ENCODE measurements at places on chromosomes 3 and 15. TPM values are rescaled to one million over a fixed set of nuclear protein-coding genes. Genes with fewer than 3 reads are reported as not detected.

- DNase-seq: no peak
These were observed 146.6 kb upstream of the TPM1 start for GRCh38 chr15:62895905-62896316.

DNA sequence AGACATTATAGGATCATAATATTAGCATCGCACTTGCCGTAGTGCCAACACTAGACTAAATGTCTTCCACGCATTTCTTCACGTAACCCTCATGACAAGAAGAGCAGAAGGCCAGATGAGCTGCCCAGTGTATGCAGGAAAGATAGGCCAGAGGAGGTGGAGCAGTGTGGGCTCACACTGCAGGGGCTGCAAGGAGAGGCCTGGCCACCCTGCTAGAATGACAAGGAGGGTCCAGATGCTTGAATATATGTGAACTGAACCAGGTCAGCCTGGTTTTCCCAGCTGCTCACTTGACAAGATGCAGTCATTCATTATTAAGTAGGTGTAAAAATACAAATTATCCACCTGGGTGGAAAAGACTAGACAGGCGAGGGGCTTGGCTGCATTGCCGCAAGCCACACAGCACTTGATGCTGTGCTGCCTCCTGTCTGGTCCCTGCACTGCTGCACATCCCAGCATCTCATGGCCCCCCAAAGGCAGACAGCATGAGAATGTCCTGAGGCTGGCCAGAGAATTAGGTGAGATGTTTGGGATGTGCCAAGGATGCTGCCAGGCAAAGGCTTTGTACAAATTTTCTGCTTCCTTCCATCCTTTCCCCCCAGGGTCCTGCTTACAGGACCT, 115.2 kb downstream of the NTRK3 start:
- no peak for DNase-seq

DNA sequence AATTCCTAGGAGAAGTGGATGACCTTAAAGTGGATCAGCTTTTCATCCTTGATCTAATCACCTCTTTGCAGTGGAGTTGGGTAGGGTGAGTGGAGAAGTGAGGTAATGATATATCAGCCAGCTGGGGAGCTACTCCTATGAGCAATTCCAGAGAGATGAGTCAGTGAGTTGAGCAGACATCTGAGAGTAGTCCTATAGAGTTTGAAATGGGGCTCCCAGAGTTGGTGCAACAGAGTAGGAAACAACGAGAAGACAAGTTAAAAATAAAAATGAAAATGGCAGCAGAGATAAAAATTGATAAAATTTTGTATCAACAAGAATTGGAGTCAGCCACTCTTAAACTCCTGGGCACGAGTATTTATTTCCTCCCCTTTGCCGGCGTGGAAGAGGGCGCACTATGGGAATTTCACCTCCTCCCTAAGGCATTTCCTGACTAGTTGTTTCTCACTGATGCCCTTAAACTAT, 150.8 kb upstream of the DPH6 start:
- no peak for DNase-seq

DNA sequence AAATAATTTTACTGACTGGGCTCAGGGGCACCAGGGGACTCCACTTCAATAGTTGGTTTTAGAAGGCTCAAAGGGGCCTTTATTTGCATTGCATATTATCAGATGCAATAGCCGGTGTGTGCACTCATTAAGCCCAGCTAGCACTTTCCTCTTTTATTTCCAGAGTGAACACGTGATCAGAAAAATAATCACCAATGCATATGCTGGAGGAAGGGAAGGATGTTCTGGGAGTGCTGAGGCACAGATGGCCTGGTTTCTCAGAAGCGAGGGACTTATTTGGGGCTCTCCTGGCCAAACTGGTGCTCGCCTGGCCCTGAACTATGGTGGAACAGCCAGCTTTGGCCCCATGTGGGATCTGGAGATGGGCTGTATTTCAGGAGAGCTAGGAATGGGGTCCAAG, 60.4 kb upstream of the SEC13 start:
- DNase-seq: no peak

GRCh38 chr3:71585131-71585530, 1.6 kb upstream of the FOXP1 start:
- DNase-seq: peak; percentile 31

GRCh38 chr3:106097817-106098435, 229.1 kb upstream of the CBLB start:
- DNase-seq: no peak

- no peak for DNase-seq
These were observed 76.4 kb downstream of the DAPK2 start for GRCh38 chr15:63969652-63970421.

- DNase-seq: no peak
These were observed 31.9 kb upstream of the RTP4 start for GRCh38 chr3:187336322-187336721.

DNA sequence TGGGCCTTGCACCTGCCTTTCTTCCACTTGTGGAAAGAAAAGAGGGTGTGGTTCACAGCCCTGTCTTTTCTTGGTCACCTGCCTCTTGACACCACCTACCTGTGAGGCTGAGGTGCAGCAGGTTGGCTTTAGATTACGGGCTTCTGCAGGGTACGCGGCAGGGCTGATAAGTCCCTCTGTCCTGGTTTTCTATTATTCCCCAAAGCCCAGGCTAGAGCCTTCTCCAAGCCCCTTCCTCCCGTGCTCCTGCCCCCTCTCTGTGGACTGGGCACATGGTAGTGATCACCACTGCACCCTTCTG, 44.8 kb upstream of the HACD2 start:
- no peak for DNase-seq

- DNase-seq: no peak
These were observed 97.8 kb downstream of the SST start for GRCh38 chr3:187572441-187572840.

DNA sequence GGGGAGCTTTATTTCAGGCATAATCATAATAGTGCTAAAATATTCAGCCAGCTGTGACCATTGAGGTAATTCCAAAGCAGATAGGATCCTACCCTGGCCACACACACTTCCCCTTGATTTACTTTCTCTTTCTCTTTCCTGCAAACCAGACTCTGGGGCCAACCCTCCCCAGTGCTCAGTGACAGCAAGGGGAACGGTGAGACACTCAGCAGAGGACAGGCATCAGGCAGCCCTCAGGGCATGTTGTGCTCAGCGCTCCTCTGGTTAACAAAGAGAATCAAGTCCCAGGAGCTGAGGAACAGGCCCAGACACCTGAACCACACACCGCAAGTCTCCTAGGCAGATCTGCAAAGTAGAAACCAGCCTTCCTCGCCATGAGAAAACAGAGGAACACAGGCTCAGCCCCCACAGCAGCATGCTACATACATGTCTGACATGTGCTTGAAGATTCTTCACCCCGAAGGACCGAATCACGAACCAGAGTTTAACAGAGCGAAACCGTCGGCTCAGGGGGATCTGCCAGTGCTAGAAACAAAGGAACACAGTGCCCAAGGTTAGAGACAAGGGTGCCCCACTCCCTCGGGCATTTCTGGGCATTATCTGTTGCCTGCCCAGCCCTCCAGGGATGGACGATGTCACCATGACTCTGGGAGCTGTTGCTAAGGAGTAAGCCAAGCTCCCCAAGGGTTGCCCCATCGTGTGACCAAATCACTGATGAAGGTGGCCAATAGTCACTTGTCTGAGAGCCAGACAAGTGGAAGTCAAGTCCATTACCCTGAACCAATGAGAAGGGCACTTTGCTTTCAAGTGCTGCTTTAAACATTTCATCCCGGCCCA, 17.5 kb downstream of the HDC start:
- DNase-seq: peak; percentile 73

DNA sequence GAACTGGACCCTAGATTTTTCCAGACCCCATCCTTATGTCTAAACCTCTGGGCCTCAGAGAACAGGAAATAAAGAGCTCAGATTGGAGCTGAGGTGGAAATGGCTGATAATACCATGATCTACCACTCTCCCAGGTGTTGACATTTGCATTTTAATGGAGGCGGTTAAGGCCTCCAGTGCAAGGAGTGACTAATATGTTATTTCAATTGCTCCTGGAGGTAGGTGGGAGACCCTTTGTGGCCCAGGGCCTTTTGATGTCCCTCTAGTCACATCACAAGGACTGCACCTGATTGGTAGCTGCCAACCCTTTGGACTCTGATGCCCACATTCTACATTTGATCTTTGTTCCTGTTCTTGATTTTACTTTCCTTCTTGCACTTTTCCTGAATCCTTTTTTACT, 9.0 kb upstream of the ADCY5 start:
- no peak for DNase-seq

GRCh38 chr15:68594533-68595259, 15.9 kb downstream of the CORO2B start:
- no peak for DNase-seq

GRCh38 chr15:39110336-39110735, 470.5 kb upstream of the THBS1 start:
- DNase-seq: no peak

- DNase-seq: no peak
These were observed 8.7 kb downstream of the PLS1 start for GRCh38 chr3:142604940-142605339.

GRCh38 chr3:20668411-20668810, 482.4 kb upstream of the SGO1 start:
- no peak for DNase-seq

- no peak for DNase-seq
These were observed 397.1 kb upstream of the CFAP20DC start for GRCh38 chr3:59446775-59447465.

GRCh38 chr3:118977118-118977517, 57.5 kb downstream of the IGSF11 start:
- no peak for DNase-seq

DNA sequence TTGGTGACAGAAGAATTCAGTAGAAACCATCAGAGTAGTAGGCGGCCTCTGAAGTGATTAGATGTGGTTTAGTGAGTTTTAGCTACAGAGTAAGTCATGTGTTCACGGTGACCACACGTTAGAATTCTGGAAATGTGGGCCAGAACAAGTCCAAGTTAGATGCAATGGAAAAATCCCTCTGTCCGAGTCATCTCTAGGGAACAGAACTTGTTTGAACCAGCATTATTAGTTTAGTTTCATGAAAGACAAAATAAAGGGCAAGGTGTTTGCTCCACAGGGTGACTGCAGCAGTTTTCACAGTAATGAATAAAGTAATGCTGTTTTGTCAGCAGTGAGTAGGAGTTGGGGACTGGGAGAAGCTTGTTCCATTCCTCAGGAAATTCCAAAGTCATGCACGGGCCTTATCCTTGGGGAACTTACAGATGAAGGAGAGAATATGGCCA, 100.2 kb downstream of the CGNL1 start:
- DNase-seq: no peak

GRCh38 chr3:179005213-179005612, 66.4 kb downstream of the ZMAT3 start:
- DNase-seq: no peak

DNA sequence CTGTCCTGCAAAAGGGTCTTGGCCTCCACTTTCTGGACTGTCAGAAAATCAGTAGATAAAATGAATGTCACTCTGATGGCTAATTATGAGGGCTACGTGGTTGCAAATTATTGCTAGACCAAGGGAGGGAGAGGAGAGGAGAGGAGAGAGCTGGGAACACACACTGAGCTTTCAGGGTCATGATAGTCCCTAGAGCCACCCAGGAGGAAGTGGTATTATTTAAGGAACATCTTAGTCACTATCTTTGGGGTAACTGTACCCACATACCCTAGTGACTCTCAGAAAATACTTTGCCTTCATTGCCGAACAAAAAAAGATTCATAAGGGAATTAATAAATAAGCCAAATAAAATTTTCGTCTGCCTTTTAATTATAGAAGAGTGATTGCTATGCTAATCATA, 642.3 kb upstream of the CFAP20DC start:
- DNase-seq: no peak

DNA sequence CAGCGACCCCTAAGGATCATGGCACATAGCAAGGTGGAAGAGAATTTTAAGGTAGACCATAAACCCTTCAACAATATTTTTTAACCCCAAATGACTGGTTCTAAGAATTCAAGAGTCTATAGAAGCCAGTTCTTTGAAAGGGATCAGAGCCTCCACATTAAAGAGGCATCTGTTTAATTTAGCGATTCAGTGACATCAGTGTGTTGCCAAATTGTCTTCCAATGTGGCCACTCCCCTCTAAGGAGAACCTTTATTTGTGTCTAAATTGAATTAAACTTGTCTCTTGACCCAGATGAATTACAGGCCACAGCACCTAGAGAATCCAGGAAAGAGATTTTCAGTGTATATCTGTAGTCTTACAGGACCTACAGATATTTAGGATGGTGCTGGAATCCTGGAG, 6.6 kb upstream of the SH3BP5 start:
- DNase-seq: no peak

- no peak for DNase-seq
These were observed 32.4 kb downstream of the BTD start for GRCh38 chr3:15633766-15634598.

Gene GOLGA6L10
- total RNA-seq: 0.54 TPM

Gene CCDC33
- not detected for total RNA-seq

Gene CCR2
- 0.81 TPM for total RNA-seq

Gene FBXL22
- total RNA-seq: 0.54 TPM

Gene USP50
- total RNA-seq: 0.27 TPM

Gene PROS1
- 0.54 TPM for total RNA-seq

Gene HTR3E
- total RNA-seq: not detected

Gene RFTN1
- 42.0 TPM for total RNA-seq

Gene NUP210
- 140 TPM for total RNA-seq

Gene ZNF502
- total RNA-seq: 1.3 TPM

Gene SEMA5B
- total RNA-seq: 0.27 TPM

Gene PTPRG
- total RNA-seq: under 0.01 TPM

Gene SERPINI2
- total RNA-seq: 1.6 TPM

Gene C3orf49
- not detected for total RNA-seq

Gene BTBD1
- total RNA-seq: 48.2 TPM

Data from hematopoietic multipotent progenitor cell (in vitro differentiated cells).